ENCODE measurements at places on chromosomes 1 and 21.
A peak's percentile ranks its signal among the peaks of the same experiment; 100 is the strongest.

DNA sequence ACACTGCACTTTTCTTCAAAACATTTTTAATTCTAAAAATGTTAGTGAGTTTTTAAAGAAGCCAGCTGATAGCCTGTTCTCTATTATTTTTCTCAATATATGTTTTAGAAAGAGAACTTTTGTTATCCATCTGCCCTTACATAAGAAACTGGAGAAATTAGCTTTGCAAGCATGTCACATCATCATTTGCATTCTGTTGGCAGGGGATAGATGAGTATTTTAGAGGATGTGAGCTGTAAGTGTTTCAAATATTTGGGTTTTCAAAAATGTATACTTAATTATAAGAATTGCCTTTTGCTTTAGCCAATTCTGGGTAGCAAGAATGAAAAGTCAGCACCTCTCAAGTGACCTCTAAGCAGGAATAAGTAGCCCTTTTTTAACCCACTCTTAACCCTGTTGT, 7.4 kb downstream of the NFIA start:
- no peak for DNase-seq

DNA sequence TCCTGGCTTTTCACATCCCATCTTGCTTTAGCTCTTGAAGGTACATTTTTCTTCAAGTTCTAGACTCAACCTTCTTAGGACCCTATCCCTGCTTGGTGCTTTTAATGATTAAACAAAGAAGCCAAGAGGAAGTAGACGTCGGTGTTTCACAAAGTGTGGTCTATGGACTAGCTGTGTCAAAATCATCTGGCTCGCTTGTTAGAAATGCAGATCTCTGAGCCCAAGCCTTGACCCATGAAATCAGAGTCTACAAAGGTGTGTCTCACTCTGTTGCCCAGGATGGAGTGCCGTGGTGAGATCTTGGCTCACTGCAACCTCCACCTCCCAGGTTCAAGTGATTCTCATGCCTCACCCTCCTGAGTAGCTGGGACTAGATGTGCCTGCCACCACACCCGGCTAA, 295.5 kb upstream of the KAZN start:
- DNase-seq: no peak

DNA sequence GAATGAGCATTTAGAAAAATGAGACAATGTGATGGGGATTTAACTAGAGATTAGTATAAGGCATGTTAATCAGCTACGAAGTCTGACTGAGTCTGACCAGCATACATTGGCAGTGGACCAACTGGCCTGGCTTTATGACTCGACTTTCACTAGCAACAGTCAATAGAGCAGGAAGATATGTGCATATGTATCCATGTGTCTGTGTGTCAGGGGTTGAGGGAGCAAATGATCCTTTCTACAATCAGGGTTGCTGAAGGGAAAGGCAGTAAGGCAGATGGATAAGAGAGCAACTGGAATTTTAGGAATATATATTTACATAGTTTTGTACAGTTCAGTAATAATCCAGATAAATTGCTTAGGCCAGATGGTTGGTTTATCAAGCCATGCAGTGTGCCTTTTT, 645.6 kb downstream of the PLA2G4A start:
- DNase-seq: no peak

GRCh38 chr21:45513741-45514310, 28.4 kb downstream of the SLC19A1 start:
- no peak for DNase-seq

GRCh38 chr1:27591622-27592021, 12.3 kb downstream of the AHDC1 start:
- no peak for DNase-seq

- peak; percentile 51 for DNase-seq
Measured at GRCh38 chr1:213399695-213400094, 348.7 kb downstream of the RPS6KC1 start.

DNA sequence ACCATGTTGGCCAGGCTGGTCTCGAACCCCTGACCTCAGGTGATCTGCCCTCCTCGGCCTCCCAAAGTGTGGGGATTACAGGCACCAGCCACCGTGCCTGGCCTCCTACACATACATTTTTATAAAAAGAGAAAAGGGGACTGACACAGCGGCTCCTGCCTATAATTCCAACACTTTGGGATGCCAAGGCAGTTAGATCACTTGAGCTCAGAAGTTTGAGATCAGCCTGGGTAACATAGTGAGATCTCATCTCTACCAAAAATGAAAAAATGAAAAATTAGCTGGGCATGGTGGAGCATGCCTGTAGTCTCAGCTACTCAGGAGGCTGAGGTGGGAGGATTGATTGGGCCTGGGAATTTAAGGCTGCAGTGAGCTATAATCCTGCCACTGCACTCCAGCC, 23.4 kb downstream of the ZNF281 start:
- no peak for DNase-seq

GRCh38 chr21:34630536-34631143, 15.7 kb upstream of the RCAN1 start:
- peak; percentile 76 for DNase-seq

GRCh38 chr1:111211921-111212320, 11.5 kb upstream of the DENND2D start:
- DNase-seq: no peak

DNA sequence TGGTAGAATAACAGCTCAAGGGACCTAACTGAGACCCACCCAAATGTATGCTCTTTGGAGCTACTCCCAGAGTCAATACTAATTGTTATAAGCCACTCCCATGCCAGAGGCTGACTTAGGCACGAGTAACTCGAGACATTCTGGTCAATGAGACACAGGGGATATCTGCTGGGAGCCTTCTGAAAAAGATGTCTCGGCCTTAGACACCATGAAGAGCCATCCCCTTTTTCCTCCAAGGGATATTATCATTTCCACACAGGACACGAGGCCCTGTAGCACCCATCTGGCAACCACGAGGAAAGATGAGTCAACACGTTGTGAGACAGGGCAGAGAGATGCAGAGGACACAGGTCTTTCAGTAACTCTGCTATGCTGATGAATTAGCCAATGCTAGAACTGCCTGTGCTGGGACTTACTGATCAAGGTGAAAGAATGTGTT, 30.7 kb downstream of the ITPKB start:
- no peak for DNase-seq

GRCh38 chr1:115877511-115877910, 36.6 kb upstream of the NHLH2 start:
- peak; percentile 21 for DNase-seq

GRCh38 chr1:205313563-205314308, 7.8 kb downstream of the NUAK2 start:
- peak; percentile 84 for DNase-seq

DNA sequence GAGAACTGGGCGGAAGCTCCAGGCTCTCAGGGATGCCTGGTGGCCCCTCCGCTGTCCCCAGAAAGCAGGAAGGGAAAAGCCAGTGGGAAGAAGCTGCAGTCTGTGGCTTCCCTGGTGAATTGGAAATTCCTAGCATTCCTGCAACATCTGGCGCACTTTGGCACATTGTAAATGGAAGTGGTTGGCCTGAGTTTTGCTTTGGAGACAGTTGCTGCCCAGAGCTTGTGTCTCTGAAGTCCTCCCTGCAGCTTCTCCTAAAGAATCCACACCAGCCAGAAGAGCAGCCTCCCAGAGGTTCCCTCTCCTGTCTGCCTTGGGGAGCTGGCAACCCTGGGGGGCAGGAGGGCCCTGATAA, 48.2 kb downstream of the ARHGEF10L start:
- peak; percentile 56 for DNase-seq

Measured in iPS-NIHi11 (cell line).